SJCRH30 (cell line): ENCODE measurements at places on chromosomes 5 and 9.
A peak's percentile ranks its signal among the peaks of the same experiment; 100 is the strongest.

GRCh38 chr9:26744191-26744965, 148.2 kb downstream of the CAAP1 start:
- H3K27ac ChIP-seq: no peak overlapping the region
- no peaks in the 10 kb centered on the region for H3K27me3 ChIP-seq
- H3K36me3 ChIP-seq: no peaks in the 10 kb centered on the region
- no peak for DNase-seq
- H3K4me1 ChIP-seq: no peaks in the 10 kb centered on the region
- H3K4me3 ChIP-seq: no peak overlapping the region

DNA sequence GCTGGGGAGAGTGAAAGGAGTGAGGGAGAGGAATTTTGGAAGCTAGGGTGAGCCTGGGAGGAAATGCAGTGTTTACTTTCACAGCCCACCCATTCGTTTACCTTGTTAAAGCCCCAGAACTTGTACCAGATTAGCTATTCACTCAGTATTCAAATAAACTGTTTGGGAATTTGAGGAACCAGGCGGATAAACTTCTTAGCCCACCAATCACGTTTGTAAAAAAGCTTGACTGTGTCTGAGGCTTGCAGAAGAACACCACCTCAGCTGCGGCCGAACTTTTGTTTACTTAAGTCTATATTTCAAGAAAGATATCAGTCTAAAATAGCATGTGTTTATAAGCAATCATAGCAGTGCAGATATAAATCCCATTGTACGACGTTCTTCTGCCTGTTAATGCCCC, 5.2 kb upstream of the TLE1 start:
- H3K27ac ChIP-seq: peak overlapping the region; percentile 15
- DNase-seq: peak; percentile 50

DNA sequence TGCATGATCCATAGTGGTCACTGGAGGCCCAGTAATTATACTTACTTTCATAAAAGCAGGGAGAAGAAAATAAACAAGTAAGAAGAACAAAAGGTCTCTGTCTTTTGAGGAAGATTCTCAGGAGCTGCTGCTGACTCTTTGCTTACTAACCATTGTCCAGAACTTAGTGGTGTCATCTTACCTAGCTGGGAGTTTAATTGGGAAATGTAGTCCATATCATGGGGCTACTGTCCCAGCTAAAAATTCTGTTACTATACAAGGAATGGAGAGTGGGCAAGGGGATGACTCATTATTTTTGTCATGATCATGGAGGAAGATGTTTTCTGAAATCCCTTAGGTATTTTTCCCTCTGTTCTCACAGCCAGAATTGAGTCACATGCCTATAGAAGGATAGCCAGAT, 639.3 kb downstream of the MTRR start:
- H3K36me3 ChIP-seq: no peaks in the 10 kb centered on the region
- H3K4me1 ChIP-seq: no peaks in the 10 kb centered on the region
- H3K27ac ChIP-seq: no peak overlapping the region
- H3K4me3 ChIP-seq: no peak overlapping the region
- H3K27me3 ChIP-seq: no peaks in the 10 kb centered on the region

- no peak overlapping the region for H3K4me3 ChIP-seq
- H3K36me3 ChIP-seq: no peaks in the 10 kb centered on the region
- H3K4me1 ChIP-seq: 0 out of 2 replicates have a peak, but pooled peaks cover 3% of the 10 kb centered on the region
- DNase-seq: peak; percentile 91
These were observed 20.1 kb downstream of the MINAR2 start for GRCh38 chr5:129767927-129768380.

GRCh38 chr9:115364991-115365390, 247.0 kb upstream of the TNC start:
- no peak overlapping the region for H3K27ac ChIP-seq
- no peaks in the 10 kb centered on the region for H3K36me3 ChIP-seq
- H3K27me3 ChIP-seq: no peaks in the 10 kb centered on the region

GRCh38 chr5:164650427-164650826, 1145.0 kb downstream of the MAT2B start:
- no peaks in the 10 kb centered on the region for H3K4me1 ChIP-seq
- H3K36me3 ChIP-seq: no peaks in the 10 kb centered on the region
- no peak overlapping the region for H3K27ac ChIP-seq
- H3K27me3 ChIP-seq: no peaks in the 10 kb centered on the region

DNA sequence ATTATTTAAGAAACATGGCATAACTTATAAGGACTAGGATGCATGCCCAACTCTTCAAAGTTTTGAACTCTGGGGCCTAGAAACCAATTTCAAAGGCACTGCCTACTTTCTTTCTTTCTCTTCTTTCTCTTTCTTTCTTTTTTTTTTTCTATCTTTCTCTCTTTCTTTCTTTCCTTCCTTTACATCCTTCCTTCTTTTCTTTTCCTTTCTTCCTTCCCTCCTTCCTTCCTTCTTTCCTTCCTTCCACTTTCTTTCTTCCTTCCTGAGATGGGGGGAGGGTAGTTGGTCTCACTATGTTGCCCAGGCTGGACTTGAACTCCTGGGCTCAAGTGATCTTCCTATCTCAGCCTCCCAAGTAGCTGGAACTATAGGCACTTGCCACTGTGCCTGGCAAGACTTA, 15.9 kb upstream of the TOMM5 start:
- no peaks in the 10 kb centered on the region for H3K36me3 ChIP-seq
- H3K27ac ChIP-seq: no peak overlapping the region
- DNase-seq: no peak
- H3K4me3 ChIP-seq: no peak overlapping the region

DNA sequence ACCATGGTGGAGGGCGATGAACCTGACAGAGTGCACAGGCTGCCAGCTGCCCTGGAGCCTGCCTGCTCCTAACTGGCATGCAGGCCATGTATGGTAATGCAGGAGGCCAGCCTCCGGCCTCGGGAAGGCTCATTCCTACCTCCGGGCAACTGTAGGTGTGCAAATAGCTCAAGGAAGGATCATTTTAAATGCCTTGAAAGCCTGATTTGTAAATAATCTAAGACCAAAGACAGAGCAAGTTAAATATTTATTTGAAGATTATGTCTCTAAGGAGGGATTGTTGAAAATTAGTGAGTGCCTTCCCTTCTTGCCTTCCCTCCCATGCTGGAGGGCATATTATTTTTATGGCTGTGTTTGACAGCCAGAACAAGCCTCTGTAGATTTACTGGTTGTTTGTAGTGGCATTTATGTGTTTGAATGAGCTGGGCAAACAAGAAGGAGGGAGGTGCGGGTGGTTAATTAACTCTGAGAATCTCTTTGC, 285.7 kb upstream of the TUT7 start:
- H3K27ac ChIP-seq: no peak overlapping the region
- no peaks in the 10 kb centered on the region for H3K27me3 ChIP-seq
- no peaks in the 10 kb centered on the region; the same call in 1 of the 2 replicates for H3K36me3 ChIP-seq
- no peak for DNase-seq
- H3K4me3 ChIP-seq: no peak overlapping the region

- no peaks in the 10 kb centered on the region for H3K27me3 ChIP-seq
- no peak overlapping the region for H3K4me3 ChIP-seq
- DNase-seq: no peak
- H3K36me3 ChIP-seq: no peaks in the 10 kb centered on the region
- H3K4me1 ChIP-seq: no peaks in the 10 kb centered on the region
- H3K27ac ChIP-seq: no peak overlapping the region
These were observed 363.0 kb upstream of the RIOK2 start for GRCh38 chr5:97545886-97546535.

DNA sequence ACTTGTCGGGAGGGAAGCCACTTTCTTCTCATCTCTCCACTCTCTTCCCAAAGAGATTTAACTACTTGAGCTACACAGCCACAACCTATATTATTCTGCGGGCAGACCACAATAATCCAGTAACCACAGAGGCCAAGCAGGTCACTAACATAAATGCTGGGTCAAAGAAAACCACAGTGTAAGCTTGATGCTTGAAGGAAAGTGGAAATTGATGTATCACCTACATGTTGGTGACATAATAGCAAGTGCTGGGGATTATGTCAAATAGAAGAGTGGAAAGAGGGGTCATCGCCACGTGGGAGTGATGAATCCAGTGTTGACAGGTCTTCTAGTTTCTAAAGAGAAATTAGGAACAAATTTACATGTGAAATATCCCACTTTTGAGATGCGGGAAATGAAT, 40.9 kb downstream of the RFK start:
- peak; percentile 72 for DNase-seq
- no peak overlapping the region for H3K27ac ChIP-seq
- no peaks in the 10 kb centered on the region for H3K4me1 ChIP-seq

DNA sequence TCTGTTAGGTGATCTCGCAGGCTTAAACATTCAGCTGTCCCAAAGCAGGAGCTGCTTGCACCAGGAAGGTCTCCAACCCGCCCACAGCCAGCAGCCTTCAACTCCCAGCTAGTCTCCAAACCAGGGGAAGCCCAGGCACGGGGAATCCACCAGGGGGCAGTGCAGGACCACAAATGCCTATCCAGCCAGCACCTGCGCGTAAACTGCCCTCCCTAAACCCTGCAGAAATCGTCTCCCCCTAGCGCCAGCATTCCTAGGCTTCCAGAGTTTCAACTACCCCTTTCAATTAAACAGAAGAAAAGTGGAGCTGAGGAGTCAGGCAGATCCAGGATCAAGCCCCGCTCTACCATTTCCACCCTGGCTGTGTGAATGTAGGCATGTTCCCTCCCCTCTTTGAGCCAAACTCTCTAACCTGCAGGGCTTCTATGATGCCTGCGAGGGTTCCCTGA, 72.0 kb downstream of the HRH2 start:
- H3K27me3 ChIP-seq: no peaks in the 10 kb centered on the region
- no peaks in the 10 kb centered on the region for H3K36me3 ChIP-seq
- H3K27ac ChIP-seq: no peak overlapping the region
- DNase-seq: peak; percentile 90

GRCh38 chr9:13143281-13143680, 136.2 kb downstream of the MPDZ start:
- peaks cover 15% of the 10 kb centered on the region for H3K36me3 ChIP-seq
- H3K27me3 ChIP-seq: no peaks in the 10 kb centered on the region
- H3K4me3 ChIP-seq: no peak overlapping the region
- no peak for DNase-seq
- H3K4me1 ChIP-seq: peaks cover 2% of the 10 kb centered on the region; the same call in 1 of the 2 replicates

GRCh38 chr9:132037458-132037857, 42.2 kb downstream of the MED27 start:
- H3K27ac ChIP-seq: no peak overlapping the region
- no peaks in the 10 kb centered on the region for H3K4me1 ChIP-seq
- H3K4me3 ChIP-seq: no peak overlapping the region
- no peaks in the 10 kb centered on the region for H3K36me3 ChIP-seq
- no peak for DNase-seq
- no peaks in the 10 kb centered on the region for H3K27me3 ChIP-seq

GRCh38 chr5:35281613-35282012, 51.3 kb upstream of the PRLR start:
- H3K4me1 ChIP-seq: 0 out of 2 replicates have a peak, but pooled peaks cover 4% of the 10 kb centered on the region
- no peak overlapping the region for H3K4me3 ChIP-seq
- no peaks in the 10 kb centered on the region for H3K27me3 ChIP-seq

GRCh38 chr5:135977375-135977928, 22.7 kb upstream of the LECT2 start:
- H3K27ac ChIP-seq: no peak overlapping the region
- peaks cover 17% of the 10 kb centered on the region for H3K4me1 ChIP-seq
- DNase-seq: no peak
- no peaks in the 10 kb centered on the region for H3K36me3 ChIP-seq

DNA sequence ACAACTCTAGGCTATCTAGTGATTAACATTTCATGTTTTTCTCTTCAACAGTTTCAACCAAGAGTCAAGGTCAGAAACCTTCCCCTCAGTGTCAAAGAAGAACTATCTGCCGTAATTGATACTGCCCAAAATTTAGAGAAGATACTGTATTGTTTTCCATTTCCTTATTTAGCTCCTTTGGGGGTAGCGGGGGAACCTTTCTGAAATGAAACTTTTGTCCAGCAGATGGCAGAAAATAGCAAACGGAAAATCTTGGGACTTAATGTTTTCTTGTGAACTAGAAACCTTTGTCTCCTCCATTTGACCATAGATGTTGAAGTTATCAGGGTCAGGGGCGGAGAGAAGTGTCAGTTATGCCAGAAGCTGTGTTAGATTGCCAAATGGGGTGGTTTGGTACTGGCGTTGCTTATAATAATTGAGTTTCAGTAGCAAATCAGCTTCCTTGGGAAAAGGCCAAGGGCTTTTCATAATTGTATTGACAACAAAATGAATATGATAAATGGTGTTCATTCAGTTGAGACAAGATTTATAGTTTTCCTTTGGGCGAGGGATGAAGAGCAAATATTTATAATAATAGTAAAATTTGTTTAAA, 101.7 kb upstream of the TLX3 start:
- no peaks in the 10 kb centered on the region for H3K36me3 ChIP-seq
- peak; percentile 21 for DNase-seq
- no peak overlapping the region for H3K27ac ChIP-seq
- H3K27me3 ChIP-seq: no peaks in the 10 kb centered on the region

GRCh38 chr5:168159425-168159824, 132.0 kb upstream of the WWC1 start:
- no peaks in the 10 kb centered on the region; the same call in 1 of the 2 replicates for H3K4me1 ChIP-seq
- H3K4me3 ChIP-seq: no peak overlapping the region
- H3K27me3 ChIP-seq: no peaks in the 10 kb centered on the region

GRCh38 chr5:41368158-41368557, 142.2 kb downstream of the PLCXD3 start:
- H3K27me3 ChIP-seq: peaks cover 5% of the 10 kb centered on the region; the same call in 1 of the 2 replicates
- H3K4me1 ChIP-seq: no peaks in the 10 kb centered on the region
- no peak for DNase-seq
- no peak overlapping the region for H3K4me3 ChIP-seq
- no peak overlapping the region for H3K27ac ChIP-seq
